Left hindlimb (tissue), 1 donor: ENCODE measurements at places on chromosomes 11 and 22.

GRCh38 chr11:43489869-43490465 lies 131.2 kb downstream of the TTC17 start:
- no peak for DNase-seq

- DNase-seq: peak; percentile 66
Measured at GRCh38 chr22:37675930-37676735, 697 bp downstream of the LGALS1 start.

DNA sequence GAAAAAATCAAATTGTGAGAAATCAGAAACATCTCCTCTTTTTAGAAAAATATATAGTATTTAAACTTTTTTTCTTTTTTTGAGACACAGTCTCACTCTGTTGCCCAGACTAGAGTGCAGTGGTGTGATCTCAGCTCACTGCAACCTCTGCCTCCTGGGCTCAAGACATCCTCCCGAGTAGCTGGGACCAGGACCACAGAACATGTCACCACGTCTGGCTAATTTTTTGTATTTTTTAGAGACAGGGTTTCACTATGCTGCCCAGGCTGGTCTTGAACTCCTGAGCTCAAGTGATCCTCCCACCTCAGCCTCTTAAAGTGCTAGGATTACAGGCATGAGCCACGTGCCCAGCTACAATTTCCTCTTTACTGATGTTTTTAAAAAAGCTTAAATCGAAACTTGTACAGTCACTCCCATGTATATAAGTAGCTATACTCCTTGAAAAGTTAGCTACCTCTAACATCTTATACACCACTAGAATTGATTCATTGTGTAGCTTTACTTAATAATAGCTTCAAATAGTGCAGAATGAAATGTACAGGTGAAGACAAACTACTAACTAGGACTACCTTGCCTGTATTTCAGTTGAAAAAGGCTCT lies 10.3 kb downstream of the EIF4G2 start:
- no peak for DNase-seq

GRCh38 chr11:36048496-36049247 lies 104.8 kb downstream of the LDLRAD3 start:
- no peak for DNase-seq

GRCh38 chr11:7439746-7440320 lies 45.5 kb upstream of the OLFML1 start:
- DNase-seq: no peak

- DNase-seq: no peak
Measured at GRCh38 chr11:33774736-33775466, 581 bp upstream of the FBXO3 start.

DNA sequence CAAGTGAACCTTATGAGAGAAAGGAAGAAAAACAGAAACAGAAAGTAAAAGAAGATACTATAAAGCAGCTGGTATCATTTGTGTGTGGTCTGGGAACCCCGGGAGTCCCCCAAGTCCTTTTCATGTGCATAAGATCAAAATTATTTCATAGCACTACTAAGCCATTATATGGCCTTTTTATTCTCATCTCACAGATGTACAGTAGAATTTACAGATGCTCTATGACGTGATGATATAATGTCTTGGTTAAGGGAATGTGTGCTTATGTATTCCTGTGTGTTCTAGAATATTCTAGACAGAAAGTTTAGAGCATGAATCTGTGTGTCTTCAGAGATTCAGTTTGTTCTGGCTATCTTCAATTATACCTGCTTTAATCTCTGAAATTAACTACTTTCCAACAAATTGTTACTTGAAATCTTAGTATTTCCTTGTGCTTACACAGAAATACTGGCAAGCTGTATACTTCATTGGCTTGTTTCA lies 8.6 kb upstream of the TPP1 start:
- DNase-seq: no peak

- DNase-seq: no peak
Measured at GRCh38 chr11:112525270-112525669, 264.6 kb upstream of the PLET1 start.

- DNase-seq: no peak
Measured at GRCh38 chr11:9143721-9144120, 52.3 kb upstream of the SCUBE2 start.

DNA sequence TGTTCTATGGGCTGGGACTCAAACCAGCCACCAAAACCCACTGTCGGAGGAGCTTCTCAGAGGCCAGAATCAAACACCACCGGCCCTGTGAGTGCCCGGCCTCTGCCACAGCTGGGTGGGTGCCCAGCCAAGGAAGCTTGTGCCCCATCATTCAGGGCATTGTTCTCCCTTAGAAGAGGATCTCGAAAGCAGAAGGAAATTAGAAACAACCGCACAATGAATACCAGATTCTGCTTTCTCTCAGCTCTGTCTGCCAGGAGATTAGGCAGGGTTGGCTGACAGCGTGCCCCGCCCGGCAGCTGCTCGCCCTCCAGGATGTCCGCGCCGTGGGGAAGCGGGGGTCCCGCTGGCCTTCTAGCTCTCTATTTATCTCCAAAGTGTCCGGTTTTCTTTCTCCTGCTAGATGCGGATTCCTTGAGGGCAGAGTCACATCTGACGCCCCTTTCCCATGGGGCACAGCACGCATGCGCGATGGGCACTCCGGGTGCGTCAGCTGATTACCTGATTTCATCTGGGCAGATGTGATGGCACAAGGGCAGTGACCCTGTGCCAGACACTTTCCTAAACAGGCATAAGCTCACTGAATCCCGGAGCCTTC lies 25.5 kb downstream of the SCGB1A1 start:
- DNase-seq: peak; percentile 75

DNA sequence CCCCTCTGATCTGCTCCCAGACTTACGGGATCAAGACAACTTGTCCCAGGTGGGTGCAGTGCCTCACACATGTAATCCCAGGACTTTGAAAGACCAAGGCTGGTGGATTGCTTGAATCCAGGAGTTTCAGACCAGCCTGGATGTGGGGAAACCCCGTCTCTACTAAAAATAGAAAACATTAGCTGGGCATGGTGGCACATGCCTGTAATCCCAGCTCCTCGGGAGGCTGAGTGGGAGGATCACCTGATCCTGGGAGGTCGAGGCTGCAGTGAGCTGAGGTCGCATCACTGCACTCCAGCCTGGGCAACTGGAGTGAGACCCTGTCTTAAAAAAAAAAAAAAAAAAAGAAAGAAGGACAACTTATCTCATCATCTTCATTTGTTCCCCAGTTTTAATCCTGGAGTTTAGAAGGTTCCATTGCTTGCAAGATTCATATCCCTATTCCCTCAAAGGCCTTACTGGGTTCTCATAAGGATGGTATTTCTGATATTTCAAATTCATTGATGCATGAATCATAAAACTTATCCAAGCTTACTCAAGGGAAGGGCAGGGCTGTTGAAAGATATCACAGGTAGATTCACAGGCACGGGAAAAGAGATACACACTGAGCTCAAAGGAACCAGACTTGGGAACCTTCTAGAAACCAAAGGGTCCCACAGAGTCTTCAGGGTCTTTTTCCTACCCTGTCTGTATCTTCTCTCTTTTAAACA lies 14.6 kb downstream of the ENDOD1 start:
- no peak for DNase-seq

- peak; percentile 34 for DNase-seq
Measured at GRCh38 chr22:31083377-31083768, 2.3 kb downstream of the SMTN start.

GRCh38 chr11:92050305-92050704 lies 174.3 kb upstream of the FAT3 start:
- no peak for DNase-seq

DNA sequence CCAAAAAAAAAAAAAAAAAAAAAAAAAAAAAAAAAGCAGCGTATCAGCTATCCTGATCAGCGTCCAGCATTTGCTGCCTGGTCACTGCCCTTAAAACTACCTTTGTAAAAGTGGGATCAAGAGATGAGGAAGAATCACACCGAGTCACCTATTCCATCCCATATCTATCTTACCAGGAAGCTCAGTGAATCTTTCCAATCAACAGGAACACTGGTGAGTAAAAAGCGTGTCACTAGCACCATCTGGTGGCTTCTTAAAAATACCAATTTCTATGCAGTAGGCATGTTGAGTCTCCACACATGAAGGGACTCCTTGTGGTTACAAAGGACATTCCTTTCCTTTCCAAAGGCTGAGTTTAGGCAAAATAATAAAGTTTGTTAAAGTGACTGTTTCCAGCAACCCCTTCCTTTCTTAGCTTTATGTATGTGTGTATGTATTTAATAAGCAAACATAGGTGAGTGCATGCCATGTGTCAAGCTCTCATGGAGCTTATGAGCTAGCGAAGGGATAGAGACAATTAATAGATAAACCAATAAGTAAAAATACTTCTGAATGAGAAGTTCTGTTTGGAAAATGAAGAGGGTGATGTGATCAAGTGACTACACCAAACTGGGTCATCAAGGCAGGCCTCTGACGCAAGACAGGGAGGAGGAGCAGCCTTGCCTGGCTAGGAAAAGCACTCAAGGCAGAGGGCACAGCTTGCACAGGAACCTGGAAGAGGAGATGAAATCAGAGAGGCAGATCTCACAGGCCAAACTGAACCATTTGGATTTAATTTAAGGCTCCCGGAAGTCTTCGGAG lies 13.9 kb upstream of the TP53AIP1 start:
- DNase-seq: no peak
